ENCODE measurements at places on chromosomes 1 and 21.

GRCh38 chr21:19322360-19322759 is 918.8 kb upstream of the TMPRSS15 start:
- no peak for DNase-seq

GRCh38 chr1:66519992-66520391 is 14.0 kb upstream of the SGIP1 start:
- no peak for DNase-seq

GRCh38 chr1:81989524-81989923 is 188.8 kb downstream of the ADGRL2 start:
- DNase-seq = no peak

DNA sequence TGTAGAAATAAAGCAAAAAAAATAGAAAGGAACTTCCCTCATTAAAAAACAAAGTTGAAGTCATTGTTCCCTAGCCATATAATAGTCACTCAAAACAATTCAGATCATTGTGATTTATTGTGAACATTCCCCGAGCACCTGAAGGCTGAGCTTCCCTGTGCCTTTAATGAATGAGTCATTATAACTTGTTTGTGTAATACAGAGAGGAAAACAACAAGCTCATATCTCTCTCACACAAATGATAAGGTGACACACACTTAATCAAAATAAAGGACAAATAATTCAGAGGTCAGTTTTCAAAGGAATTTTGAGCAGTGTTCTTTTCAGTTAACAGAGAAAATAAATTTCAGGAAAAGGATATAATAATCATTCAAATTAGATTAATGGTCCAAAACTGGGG is 326.2 kb downstream of the DUSP10 start:
- no peak for DNase-seq

- DNase-seq = no peak
Observed at GRCh38 chr1:226798427-226799411, 59.6 kb upstream of the ITPKB start.

GRCh38 chr1:241225741-241226140 is 131.3 kb downstream of the RGS7 start:
- DNase-seq = no peak

GRCh38 chr1:115531631-115532264 is 110.0 kb upstream of the VANGL1 start:
- no peak for DNase-seq

- no peak for DNase-seq
Observed at GRCh38 chr21:33783187-33783979, 132.2 kb downstream of the ATP5PO start.

GRCh38 chr21:34797921-34798535 is 129.2 kb downstream of the CLIC6 start:
- no peak for DNase-seq

GRCh38 chr1:155184351-155184811 is 10.7 kb downstream of the TRIM46 start:
- DNase-seq = no peak

DNA sequence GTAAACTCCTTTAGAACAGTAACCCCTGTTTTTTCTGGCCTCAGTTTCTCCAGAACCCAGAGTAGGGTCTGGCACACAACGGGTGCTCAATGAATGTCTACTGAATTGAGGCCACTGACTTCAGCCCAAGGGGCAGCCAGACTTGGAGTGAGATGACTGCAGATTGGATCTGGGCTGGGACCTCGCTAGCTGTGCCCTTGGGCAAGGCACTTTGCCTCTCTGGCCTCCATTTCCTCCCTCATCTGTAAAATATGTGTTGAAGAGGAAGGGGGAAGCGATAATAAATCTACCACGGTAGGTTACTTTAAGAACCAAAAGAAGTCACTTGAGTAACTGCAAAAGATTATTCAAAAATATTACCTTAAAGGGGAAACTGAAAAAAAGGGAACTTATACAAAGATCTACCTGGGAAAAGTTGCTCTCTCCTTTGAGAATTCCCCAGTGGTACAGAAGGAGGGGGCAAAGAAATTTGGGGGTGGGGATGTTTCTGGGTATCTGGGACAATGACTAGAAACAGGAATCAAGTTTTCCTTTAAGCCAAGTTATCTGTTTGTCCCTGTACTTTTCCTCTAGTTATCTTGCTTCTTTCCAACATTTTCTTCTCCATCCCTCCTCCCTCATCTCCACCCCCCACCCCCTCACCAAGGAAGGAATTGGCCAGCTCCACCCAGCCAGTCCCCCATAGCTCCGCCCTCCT is 394 bp upstream of the GRHL3 start:
- no peak for DNase-seq

DNA sequence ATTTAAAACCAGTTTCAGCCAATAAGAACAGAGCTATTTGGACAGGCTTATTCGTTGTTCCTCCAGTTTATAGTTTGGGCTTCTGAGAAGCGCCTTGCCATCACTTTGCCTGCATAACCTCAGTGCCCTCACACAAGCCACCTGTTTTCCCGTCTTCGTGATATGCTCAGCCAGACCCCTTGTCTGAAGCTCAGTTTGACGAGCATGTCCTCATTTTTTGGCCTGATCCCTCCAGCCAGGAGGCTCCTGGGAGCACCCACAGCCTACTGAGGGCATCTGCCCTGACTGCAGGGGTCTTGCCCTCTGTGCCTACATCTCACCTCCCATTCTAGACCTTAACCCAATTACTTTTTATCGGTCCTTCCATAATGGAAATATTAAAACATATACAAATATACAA is 95.3 kb downstream of the ADARB1 start:
- DNase-seq = no peak

- DNase-seq = no peak
Observed at GRCh38 chr1:24948079-24948827, 18.2 kb upstream of the RUNX3 start.

DNA sequence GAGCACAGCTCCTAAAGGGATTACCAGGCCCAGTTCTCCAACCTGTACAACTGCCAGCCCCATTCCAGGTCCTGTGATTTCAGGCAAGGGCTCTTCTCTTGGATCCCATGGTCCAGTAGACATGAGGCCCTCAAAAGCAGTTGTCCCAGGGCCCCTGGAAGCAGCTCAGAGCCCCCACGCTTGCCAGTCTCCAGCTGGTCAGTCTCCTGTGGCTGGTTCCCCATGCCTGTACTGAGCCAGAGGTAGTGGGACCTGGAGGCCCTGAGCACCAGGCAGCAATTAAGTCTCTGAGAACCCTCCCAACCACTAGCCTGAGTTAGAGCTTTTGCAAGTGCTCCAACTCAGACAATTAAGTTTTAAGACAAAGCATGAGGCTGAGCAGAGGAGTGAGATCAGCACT is 36.9 kb downstream of the CDC42BPA start:
- no peak for DNase-seq

DNA sequence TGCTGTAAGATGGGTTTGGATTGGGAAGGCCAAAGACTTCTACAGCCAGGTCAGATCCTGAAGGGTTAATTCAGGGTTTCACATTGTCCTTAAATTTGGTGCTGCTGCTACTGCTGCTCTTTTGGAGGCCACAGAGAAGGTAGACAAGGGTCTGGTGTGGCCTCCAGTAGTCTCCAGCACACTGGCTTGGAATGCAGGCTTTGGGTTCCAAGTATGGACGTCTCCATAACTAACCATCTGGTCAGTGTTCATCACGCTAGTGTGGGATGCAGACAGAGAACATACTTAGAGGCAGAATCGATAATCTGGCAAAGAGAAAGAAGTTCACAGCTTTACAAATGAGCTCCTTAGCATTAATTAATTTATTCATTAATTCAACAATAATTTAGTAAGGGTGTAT is 154.1 kb downstream of the ZBTB18 start:
- DNase-seq = no peak

DNA sequence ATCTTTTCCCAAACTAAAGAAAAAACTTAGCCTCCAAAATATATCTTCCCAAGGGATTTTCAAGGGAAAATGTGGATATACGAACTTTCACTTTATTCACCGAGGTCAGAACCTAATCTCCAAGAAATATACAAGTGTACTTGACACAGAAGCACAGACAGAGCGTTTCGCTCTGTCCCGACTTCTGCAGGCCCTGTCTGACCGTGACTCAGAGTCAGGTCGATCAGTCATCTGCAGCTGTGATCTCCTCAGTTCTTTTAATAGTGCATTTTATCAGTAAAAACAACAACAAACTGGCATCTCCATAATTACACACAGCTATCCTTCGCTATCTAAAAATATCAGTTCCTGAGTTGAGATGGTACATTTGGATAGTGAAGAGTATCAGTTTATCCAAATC is 226.6 kb downstream of the TM2D1 start:
- DNase-seq = no peak

DNA sequence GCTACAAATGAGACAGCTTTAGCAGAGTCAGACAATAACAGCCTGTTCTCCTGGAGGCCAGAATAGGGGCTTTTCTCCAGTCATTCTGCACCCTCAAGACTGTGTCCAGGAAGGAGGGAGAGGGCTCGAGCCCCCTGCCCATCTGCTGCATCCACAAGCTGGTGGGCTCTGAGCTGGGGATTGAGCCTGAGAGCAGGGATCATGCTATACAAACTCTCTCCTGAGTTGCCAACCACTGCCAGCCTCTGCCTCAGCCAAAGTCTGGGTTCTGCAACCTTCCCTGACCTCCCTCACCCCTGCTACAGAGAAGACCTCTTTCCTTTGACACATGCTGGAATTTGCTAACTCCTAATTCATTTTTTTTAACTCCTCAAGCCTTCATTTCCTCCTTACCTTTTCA is 14.8 kb upstream of the PPM1J start:
- no peak for DNase-seq

DNA sequence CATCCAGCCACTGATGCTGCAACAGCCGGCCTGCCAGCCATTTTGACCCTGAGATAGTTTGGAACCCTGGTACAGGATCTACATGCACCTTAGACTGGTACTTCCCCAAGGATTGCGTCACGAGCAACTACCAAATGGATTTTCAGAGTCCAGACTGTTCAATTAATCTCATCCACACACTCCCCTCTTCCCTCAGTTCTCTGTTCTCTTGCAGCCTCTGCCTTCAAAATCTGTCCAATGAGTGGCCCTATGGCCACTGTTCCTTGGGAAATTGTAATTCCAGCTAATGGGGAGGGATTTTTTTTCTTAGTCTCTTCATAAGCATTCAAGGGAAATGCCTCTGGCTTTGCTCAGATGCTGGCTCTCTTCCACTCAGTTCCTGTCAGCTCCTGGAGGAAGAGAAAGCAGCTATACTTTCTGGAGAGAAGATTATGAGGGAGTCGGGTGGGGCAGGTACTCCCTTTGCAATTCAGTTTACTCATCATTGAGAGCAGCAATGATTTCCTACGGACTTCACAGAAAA is 19.8 kb upstream of the UAP1 start:
- DNase-seq = no peak

DNA sequence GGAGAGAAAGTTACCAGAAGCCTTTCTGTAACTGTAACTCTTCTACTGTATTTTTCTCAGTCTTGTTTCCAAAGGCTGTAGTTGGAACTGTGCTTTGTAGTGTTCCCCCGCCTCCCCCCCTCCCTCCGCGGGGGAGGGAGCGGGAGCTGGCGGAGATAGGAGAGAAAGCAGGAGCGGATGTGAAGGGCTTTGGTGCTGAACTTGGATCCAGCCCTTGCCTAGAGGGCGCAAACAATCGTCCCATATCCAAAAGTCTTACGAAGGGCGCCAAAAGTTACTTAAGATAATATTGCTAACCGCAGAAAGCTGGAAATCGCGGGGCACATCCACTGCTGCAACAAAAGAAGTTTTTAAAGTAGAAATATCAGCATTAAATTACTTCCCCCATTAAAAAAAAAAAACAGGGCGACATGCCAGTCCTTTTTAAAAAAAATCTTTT is 2.4 kb upstream of the NFIA start:
- peak; percentile 30 for DNase-seq

DNA sequence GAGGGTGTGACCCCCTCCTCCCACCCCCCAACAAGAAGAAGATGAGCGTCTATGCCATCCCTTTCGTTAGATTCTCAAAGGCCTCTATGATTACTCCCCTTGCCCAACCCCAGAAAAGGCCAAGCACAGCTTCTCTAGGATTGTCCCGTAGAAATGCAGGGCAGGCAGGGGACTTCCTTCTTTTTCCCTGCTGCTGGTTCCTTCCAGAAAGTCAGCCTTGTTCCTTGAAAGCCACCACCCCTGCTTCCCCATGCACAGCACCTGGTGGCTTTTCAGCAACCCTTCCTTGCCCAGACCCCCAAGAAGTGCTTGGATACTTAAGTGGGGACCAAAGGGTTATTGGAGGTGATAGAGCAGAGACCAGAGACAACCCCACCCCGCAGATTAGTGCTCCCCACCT is 75.1 kb downstream of the ARHGEF10L start:
- no peak for DNase-seq

All from nucleus accumbens (tissue), 56 donors.